Hepatocyte (in vitro differentiated cells): ENCODE measurements at places on chromosomes 13 and 19. TPM values are rescaled to one million over a fixed set of nuclear protein-coding genes. Genes with fewer than 3 reads are reported as not detected.

FFAR3 gene
- polyA plus RNA-seq: 2.4 TPM in 1 of 2 replicates, not detected in the other

HIF3A gene
- polyA plus RNA-seq: 145 and 149 TPM in 2 replicates

FSTL3 gene
- polyA plus RNA-seq: 171 and 209 TPM in 2 replicates

GRCh38 chr19:10166046-10166445 is 28.7 kb downstream of the DNMT1 start:
- no peaks in the 10 kb centered on the region for H3K27me3 ChIP-seq
- H3K36me3 ChIP-seq: no peaks in the 10 kb centered on the region
- no peak for DNase-seq
- no peak overlapping the region for H3K27ac ChIP-seq
- H3K4me1 ChIP-seq: no peaks in the 10 kb centered on the region
- no peak overlapping the region for H3K4me3 ChIP-seq

DNA sequence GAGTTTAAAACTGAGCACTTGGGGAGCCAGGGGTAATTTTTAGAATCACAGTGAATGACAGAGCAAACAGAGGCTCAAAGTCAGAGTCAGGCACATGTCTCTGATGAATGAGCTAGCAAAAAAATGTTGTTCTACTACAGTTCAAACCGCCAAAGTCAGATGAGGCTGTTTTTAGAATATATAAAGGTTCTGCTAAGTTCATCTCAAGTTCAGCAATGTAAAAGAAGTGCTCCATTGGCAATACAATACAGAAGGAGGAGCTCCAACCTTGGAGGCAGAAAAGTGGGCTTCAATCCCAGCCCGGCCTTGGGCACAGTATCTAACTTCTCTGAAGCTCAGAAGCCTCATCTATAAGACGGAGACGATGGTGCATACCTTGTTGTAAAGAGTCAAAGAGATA is 70.1 kb upstream of the IPO5 start:
- no peak overlapping the region for H3K27ac ChIP-seq
- no peak overlapping the region for H3K4me3 ChIP-seq
- no peak for DNase-seq
- H3K4me1 ChIP-seq: no peaks in the 10 kb centered on the region
- no peaks in the 10 kb centered on the region for H3K36me3 ChIP-seq
- H3K27me3 ChIP-seq: no peaks in the 10 kb centered on the region

- H3K4me1 ChIP-seq: peaks cover 4% of the 10 kb centered on the region
- H3K27me3 ChIP-seq: no peaks in the 10 kb centered on the region
- no peak for DNase-seq
- no peaks in the 10 kb centered on the region for H3K36me3 ChIP-seq
- H3K4me3 ChIP-seq: no peak overlapping the region
These were observed 161.8 kb upstream of the SERP2 start for GRCh38 chr13:44211704-44212346.

- H3K4me3 ChIP-seq: no peak overlapping the region
- H3K4me1 ChIP-seq: peaks cover 20% of the 10 kb centered on the region
- peak; percentile 81 for DNase-seq
These were observed 37.7 kb upstream of the MCF2L start for GRCh38 chr13:112931028-112931934.

- H3K4me1 ChIP-seq: peaks cover 4% of the 10 kb centered on the region
- no peaks in the 10 kb centered on the region for H3K27me3 ChIP-seq
- no peaks in the 10 kb centered on the region for H3K36me3 ChIP-seq
- H3K4me3 ChIP-seq: no peak overlapping the region
- no peak for DNase-seq
These were observed 34.3 kb upstream of the TSHZ3 start for GRCh38 chr19:31383553-31383952.
